ENCODE measurements at places on chromosomes 2 and 18.

DNA sequence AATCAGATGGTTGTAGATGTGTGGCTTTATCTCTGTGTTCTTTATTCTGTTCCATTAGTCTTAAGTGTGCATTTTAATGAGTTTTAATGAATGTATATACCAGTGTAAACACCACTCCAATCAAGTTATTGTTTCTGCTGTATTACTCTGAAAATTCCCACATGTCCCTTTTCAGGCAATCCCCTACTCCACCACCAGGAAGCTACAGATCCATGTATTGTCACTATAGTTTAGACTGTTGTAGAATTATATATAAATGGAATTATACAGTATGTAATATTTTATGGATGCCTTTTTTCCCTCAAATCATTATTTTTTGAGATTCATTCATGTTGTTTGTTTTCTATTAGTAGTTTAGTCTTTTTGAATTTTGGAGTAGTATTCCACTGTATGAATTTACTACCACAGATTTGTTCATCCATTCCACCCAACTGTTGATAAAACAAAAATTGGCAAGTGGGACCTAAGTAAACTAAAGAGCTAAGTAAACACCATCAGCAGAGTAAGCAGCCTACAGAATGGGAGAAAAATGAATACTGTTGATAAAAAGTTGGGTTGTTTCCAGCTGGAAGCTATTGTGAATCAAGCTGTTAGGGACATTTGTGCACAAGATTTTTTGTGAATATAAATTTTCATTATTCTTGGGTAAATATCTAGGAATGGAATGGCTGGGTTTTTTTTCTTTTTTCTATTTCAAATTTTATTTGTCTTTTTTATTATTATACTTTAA is 262.0 kb downstream of the CAMKMT start:
- no peak for DNase-seq

GRCh38 chr2:109701362-109701761 is 87.2 kb downstream of the SOWAHC start:
- DNase-seq, result no peak

DNA sequence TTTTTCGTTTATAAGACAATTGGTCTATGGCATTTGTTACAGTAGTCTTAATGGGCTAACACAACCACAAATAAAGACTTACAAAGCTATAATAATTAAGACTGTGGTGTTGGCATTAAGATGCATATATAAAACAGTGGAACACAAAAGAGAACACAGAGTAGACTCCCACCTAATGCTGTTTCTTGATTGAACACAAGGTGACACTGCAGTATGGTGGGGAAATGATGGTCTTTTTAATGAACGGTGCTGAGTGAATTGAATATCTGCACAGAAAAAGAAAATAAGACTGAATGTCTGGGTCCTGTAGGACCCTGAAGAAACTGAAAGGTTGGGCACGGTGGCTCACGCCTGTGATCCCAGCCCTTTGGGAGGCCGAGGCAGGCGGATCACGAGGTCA is 1136.6 kb upstream of the NXPH2 start:
- no peak for DNase-seq

GRCh38 chr2:238145851-238146250 is 7.4 kb downstream of the KLHL30 start:
- DNase-seq, result peak; percentile 58

DNA sequence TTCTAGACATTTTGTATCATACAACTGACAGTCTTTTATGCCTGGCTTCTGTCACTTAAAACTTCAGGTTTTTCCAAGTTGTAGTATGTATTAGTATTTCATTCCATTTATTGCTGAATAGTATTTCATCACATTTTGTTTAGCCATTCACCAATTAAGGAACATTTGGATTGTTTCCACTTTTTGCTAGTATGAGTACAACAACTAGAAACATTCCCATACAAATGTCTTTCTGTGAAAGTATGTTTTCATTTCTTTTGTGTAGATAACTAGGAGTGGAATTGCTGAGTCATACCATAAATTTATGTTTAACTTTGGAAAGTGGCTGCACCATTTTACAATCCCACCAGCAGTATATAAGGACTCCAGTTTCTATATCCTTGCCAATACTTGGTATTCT is 135.9 kb downstream of the ATAD2B start:
- DNase-seq, result no peak

- peak; percentile 28 for DNase-seq
Measured at GRCh38 chr2:177396703-177397460, 4.3 kb downstream of the AGPS start.

DNA sequence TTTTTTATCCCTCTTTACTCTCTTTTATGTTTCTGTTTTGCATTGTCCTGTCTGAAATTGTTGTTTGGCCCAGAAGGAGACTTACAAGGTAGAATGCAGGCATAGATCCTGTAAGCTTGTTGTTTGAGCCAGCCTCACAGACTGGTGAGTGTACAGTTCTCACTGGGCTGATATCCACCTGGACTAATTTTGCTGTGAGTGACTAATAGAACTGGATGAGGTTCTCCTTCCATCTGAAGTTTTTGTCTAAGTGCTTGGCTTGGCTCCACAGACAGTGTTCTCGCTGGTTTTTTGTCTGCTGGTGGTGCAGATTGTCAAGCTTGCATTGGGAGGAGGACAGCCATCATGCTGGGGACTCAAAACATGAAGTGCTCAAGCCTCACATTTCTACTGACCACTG is 495.7 kb downstream of the TSN start:
- no peak for DNase-seq

GRCh38 chr2:186977433-186978045 is 128.6 kb upstream of the ZSWIM2 start:
- DNase-seq, result no peak

GRCh38 chr18:24600076-24600654 is 139.7 kb downstream of the HRH4 start:
- DNase-seq, result peak; percentile 22

GRCh38 chr2:60796573-60797509 is 40.8 kb downstream of the PAPOLG start:
- DNase-seq, result no peak

GRCh38 chr2:120869036-120869729 is 133.5 kb downstream of the GLI2 start:
- DNase-seq, result no peak

DNA sequence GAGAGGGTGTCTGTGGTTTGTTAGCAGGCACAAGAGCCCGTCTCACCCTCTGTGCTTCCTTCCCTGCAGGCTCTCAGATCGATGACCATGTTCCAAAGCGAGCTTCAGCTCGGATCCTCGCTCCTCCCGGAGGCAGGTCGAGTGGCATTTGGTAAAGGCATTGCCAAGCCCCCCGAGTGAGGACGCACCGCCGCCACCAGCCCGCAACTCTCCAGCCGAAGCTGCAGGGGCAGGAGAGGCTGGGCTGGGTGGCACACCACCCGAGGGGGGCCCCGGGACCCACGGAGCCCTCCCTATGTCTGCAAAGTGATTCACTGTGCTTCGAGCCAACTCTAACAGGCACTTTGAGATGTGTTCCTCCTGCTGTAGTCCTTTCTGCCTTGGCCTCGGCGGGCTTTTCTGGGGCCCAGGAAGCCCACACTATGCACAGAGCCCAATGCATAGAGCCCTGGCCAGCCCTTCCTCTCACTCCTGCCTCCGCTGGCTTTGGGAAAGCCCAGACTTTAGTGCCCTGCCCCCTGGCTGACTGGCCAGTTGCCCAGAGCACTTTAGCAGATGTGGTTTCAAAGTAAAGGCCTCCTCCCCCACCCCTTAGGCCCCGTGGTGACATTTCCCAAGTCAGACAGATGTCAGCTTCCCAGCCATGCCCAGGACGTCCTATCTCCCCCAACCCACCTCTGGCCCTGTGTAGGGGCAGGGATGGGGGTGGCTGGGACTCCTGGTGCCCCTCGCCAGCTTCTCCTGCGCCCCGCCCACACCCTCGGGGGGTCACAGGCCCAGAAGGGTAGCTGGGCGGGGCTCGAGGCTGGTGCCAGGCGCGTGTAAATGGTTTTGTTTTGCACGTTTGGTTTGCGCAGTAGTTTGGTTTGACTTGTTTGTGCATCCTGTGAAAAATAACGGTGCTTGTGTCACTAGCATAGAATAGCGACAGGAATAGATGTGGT is 23.3 kb upstream of the MAPRE3 start:
- peak; percentile 52 for DNase-seq

- DNase-seq, result no peak
Measured at GRCh38 chr2:4053769-4054493, 350.6 kb downstream of the DCDC2C start.

GRCh38 chr2:167954495-167954894 is 292.9 kb downstream of the STK39 start:
- DNase-seq, result no peak

- no peak for DNase-seq
Measured at GRCh38 chr2:215275824-215276223, 36.0 kb upstream of the ATIC start.

DNA sequence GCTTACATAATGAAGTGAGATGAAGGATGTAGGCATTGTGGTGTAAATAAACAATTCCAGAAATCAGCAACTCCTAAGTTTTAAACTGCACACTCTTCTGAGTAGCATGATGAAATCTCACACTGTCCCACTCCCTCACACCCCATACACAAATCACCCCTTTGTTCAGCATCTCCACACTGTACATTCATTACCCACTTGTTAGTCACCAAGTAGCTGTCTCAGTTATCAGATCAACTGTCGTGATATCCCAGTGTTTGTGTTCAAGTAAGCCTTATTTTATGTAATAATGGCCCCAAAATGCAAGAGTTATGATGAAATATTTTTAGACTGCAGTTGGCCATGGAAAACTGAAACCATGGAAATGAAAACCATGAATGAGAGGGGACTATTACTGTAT is 135.7 kb downstream of the GRB14 start:
- peak; percentile 2 for DNase-seq

All from Calu3 (cell line).